Activated CD4-positive, CD25-positive, alpha-beta regulatory T cell (primary cell): ENCODE measurements at places on chromosomes 2 and 18.
A peak's percentile ranks its signal among the peaks of the same experiment; 100 is the strongest.

DNA sequence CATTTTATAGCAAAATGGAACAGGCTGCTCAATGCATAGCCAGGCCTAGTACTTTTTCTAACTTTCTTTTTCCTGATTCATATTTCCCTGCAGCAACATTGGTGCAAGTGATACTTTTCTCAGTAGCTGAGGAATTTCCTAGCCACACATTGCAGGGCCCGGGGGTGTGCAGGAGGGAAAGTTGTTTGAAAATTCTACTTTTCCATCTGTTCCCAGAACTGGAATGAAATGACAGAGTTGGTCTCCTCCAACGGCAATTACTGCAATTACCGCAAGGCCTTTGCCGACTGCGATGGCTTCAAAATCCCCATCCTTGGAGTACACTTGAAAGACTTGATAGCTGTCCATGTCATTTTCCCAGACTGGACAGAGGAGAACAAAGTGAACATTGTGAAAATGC is 50.5 kb downstream of the RASGRP3 start:
- no peak for DNase-seq

GRCh38 chr2:59594671-59595222 is 958.7 kb downstream of the BCL11A start:
- DNase-seq = no peak

DNA sequence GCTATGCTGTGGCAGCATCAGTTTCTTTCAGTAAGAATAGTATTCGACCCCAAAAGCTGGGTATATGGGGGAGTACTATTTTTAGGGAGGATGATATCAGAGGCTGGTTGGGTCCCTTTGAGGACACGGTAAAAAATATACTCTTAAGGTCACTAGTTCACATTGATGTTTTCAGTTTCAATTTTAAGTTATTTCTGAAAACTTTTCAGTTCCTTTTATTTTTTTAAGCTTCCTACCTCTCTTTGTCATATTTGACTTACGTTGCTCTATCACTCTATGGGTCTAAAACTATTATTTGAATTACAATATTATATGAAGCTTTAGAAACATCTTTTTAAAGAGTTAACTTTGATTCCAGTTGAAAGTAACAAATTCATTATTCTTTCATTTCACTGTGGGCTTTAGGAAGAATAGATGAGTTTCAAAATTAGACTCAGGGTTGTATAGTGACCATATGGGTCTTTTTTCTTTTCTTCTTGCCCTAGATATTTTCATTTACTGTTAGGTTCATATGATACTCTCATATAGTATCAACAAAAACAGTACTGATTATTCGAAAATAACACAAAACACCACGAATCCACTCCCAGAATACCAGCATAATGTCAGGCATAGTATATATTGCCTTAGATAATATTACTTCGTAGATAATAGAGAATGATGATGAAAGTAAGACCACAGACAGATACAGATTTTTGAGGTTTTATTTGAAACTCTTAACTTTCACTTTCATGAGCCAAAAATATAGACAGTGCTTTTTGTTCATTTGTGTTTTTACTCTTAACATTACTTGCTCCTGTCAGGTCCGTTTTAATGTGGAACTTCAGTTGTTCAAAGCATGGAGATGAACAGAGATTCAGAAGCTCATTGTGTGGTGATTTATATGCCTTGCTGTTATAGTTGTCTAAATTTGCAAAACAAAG is 9.8 kb downstream of the RMDN2 start:
- no peak for DNase-seq

DNA sequence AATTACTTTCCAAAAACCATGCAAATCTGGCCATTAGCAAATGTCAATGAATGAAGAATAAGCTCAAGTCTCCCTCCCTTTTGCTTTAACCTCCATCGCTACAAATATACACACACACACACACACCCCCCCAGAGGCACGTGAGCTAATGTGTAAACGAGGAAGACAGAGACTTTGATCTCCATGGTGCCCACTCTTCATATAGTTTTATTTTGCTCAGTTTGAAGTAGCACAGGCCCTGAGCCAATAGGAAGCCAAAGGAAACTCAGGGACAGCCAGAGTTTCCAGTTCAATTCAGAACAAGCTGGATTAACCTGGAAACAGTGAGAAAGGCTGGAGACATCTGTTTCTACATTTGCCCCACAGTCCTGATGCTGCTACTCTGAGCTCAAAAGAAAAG is 248.4 kb upstream of the MEIS1 start:
- no peak for DNase-seq

- DNase-seq = peak; percentile 48
These were observed 726 bp upstream of the SS18 start for GRCh38 chr18:26091047-26091630.

- DNase-seq = no peak
These were observed 192.5 kb downstream of the EN1 start for GRCh38 chr2:118654945-118655344.

DNA sequence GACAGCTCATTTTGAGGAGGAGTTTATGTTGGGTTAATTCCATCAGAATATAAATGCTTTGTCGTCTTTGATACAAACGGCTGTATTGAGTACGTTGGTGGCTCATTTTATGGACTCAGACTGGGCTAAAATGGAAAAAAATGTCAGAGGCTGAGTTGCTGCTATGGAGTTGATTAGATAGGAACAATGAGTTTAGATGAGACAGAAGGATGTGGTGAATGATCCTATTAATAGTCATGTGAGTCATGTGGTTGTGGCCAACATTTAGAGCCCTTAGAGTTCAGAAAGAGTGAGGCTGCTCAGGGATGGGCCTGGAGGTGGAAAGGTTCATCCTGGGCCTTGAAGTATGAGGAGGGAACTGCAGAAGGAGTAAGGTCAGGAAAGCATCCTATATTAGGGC is 434.2 kb downstream of the MEIS1 start:
- DNase-seq = no peak

DNA sequence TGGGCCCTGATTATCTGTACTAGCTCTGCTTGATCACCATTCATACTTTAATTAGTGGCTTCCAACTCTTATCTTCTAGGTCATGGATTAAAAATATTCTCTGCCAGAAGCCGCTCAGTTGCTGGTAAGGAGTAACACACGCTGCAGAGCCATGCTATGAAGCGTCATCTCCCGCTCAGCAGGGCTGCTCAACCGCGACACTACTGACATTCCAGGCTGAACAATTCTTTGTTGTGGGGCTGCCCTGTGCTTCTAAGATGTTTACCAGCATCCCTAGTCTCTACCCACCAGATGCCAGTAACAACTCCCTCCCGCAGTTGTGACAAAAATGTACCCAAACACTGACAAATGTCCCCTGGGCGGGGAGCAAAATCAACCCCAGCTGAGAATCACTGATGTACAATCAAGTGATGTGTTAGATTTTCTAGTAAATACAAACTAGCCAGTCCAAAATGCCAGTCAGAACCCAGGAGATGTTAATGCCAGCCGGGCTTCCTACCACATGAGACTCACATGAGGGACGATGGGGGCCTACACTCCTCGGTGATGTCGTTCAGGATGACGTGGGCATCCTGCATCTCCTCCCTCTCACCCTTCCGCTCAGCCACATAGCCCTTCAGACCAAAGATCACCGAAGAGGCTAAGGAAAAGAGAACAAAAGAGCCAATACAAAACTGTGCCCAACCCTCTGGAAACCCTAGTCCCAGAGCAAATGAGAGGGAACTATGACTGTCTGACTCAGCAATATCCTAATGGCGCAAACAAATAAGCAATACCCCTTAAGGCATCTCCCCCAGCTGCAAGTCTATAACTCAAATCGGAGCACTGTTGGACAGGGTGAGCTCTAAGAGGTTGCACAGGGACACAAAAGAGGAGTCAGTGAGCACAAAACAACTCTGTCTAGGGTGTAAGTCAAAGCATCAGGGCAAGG is 15.6 kb downstream of the ILKAP start:
- no peak for DNase-seq

DNA sequence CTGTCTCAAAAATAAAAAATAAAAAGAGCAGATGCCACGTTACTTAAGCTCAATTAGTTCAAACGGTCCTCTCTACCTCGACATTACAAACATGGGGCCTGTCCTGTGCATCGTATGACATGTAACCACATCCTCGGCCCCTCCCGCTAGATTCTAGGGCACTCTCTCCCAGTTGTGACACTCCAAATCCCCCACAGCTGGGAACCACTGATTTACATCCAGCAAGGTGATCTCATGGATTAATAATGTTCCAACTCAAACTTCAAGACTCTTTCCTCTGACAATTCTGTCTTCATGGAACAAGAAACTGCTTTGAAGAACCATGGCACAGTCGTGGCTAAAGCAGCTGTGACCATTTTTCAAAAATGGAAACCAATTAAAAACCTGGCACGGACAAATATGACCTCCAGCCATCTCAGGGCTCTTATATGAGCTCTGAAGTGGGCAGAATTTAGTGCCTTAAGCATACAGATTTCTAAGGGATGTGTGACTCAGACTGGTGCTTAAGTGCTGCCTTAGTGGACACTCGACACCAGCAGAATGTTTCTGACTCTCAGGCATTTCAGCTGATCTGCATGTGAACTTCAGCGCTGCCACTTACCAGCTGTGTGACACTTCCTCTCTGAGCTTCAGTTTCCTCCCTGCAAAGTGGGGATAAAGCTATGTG is 31.7 kb upstream of the ASAP2 start:
- DNase-seq = no peak

DNA sequence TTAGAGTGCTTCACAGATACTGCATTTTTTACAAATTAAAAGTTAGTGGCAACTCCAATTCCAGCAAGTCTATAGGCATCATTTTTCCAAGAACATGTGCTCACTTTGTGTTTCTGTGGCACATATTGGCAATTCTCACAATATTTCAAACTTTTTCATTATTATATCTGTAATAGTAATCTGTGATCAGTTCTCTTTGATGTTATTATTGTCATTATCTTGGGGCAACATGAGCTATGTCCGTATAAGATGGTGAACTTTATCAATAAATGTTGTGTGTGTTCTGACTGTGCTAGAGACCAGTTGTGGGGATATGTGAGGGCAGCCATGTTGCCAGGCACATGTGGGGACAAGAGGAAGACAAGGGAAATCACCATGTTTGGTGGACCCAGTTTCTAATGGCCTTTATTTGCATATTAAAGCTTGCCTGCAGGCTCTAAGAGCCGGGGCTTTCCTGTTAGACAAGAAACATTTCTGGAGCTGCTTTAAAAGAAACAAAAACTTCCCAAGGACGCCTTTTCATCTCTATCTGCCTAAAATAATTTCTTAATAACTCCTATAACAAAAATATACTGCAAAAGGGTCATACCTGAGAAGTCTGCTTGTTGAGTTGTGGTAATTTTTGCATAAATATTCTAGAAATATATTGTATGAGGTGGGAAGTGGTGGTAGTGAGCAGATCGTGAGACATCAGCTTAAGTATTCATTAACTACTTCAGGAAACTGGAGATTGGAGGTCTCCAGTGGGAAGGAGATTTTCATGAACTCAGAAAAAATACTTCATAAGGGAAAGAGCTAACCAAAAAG is 37.2 kb downstream of the KYNU start:
- no peak for DNase-seq

DNA sequence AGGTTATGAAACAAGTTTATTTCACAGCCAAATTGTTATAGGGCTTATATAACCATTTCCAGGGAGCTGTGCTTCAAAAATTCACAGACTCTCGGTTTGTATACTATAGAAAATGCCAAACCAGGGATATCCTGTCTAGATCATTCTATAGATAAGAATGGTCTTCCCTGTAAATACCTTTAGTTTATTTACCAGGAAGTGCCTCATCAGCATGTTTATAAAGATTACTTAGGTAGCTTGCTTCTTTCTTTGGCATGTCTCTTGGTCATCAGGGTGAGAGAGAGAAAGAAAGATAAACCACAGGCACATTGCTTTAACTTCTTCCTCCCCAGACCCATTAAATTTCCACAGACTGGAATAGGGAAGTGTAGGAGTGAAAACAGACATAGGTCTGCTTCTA is 439.4 kb downstream of the SPAG16 start:
- DNase-seq = no peak

- no peak for DNase-seq
These were observed 38.3 kb downstream of the APLF start for GRCh38 chr2:68505603-68506159.

DNA sequence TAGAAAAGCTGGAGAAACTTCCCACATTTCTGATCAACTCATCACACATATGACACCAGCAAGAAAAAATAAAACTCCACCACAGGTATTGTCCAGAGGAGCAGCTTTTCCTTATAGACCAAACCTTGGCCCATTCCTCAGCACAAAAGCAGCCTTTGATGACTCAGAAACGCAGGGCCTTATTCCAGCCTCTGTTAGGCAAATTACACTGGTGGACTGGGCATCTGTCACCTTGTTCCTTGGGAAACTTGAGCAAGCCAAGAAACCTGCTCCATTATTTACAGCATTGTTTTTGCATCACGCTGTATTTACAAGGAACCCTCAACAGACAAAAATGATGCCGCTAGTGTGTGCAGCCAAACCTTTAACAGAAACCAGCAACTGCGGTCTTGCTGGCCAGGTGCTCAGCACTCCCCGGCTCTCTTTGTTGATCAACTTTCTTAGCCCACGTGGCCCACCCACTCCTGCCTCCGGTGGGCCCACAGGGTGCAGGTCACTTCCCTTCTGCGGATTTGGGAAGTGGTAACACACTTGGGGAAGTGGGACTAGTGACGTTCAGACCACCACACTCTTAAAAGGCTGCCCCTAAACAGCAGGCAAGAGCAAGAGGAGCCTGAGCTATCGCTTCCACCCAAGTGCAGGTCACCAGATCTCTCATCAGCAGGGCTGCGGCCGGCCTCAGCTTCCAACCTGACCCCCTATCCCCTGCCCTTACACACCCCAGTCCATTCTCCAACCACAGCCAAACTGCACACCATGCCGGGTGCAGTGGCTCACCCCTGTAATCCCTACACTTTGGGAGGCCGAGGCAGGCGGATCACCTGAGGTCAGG is 1.5 kb downstream of the AP1S3 start:
- no peak for DNase-seq

DNA sequence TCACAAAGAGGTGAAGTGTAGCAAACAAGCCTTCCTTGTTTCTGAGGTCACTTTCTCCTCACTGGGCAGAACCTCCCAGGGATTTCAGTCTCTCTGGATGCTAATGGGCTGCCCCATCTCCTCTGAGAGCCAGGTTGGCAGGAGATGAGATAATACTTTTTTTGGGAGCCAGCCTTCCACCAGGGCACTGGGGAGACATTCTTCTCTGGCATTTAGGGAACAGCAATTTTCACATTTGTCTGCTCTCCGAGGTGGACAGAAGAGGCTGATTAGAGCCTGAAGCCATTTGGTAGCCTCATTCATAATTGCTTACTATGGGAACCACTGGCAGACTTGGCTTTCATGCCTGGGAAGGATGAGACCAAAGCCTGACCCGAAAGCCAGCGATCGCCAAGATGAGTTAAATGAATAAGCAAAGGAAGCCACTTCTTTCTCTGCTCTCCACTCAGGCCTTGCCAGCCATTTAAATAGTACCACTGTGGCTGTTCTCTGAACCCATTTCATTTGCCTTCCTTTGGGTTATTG is 70.1 kb downstream of the NRP2 start:
- DNase-seq = no peak

- no peak for DNase-seq
These were observed 33.2 kb upstream of the CYTIP start for GRCh38 chr2:157476953-157477709.
